ENCODE measurements at places on chromosomes 4 and X.

DNA sequence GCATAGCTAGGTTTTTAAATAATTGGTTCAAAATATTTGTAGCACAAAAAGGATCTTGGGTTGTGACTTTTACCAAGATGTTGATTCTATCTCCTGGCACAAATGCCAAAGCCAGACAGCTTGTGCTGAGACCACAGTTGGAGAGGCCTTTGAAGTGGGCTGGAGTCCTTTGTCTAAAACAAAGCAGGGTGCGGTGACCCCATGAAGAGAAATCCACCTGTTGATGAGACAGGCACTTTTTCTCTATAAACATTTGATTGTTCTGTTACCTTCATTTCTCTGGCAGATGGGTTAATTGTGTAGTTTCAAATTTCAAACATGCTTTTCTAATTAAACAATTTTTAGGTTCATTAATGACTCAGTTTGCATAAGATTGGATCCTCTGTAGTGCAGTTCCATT, 56.7 kb downstream of the STOX2 start:
- DNase-seq: no peak

GRCh38 chr4:163556177-163556576, 61.7 kb downstream of the TMA16 start:
- DNase-seq: no peak

DNA sequence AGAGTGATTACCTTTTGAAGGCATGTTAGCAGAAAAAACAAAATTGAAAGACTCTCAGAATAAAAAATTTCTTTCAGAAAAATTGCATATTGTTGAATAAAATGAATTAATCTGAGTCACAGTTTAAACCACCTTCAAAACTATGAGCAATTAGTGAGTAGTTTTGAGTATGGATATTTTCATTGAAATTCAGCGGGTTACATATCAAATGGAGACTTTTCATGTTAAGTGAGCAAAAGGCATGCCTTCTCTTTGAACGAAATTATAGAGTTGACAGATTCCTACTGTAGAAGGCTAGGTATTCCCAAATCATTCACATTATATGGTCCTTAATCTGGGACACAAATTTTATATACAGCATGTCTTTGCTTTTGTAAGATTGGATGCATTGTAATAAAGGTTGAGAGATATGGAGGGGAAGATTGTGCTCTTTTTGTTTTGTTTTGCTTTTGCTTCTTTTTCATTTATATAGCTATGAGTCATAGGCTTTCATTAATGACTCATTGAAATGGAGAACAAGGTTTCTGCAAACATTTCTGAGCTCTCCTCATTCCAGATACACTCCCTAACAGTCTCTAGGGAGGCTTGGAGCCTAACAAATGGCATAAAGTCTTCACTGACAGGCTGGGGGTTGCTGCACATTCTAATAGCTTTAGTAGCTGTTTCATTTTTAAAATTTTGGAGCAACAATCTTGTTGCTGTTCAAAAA, 21.6 kb downstream of the PCDH18 start:
- DNase-seq: peak; percentile 40

DNA sequence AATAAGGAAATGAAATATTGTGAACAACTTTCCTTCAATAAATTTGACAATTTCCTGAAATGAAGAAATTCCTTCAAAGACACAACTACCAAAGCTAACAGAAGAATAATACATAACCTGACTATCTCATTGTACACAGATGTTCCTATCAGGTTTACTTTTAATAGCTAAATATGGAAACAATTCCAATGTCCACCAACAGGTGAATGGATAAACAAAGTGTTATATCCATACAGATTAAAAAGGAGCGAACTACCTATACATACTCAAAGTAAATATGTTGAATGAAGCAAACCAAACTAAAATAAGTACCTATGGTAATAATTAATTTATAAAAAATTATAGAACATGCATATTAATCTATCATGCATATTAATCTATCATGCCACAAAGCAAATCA, 554.9 kb downstream of the PPP4R3C start:
- DNase-seq: no peak
